ENCODE measurements at places on chromosomes 12 and 14. TPM values are rescaled to one million over a fixed set of nuclear protein-coding genes. Genes with fewer than 3 reads are reported as not detected.
A peak's percentile ranks its signal among the peaks of the same experiment; 100 is the strongest.

- peak; percentile 58 for DNase-seq
These were observed 13.5 kb downstream of the SLC38A2 start for GRCh38 chr12:46358791-46359666.

DNA sequence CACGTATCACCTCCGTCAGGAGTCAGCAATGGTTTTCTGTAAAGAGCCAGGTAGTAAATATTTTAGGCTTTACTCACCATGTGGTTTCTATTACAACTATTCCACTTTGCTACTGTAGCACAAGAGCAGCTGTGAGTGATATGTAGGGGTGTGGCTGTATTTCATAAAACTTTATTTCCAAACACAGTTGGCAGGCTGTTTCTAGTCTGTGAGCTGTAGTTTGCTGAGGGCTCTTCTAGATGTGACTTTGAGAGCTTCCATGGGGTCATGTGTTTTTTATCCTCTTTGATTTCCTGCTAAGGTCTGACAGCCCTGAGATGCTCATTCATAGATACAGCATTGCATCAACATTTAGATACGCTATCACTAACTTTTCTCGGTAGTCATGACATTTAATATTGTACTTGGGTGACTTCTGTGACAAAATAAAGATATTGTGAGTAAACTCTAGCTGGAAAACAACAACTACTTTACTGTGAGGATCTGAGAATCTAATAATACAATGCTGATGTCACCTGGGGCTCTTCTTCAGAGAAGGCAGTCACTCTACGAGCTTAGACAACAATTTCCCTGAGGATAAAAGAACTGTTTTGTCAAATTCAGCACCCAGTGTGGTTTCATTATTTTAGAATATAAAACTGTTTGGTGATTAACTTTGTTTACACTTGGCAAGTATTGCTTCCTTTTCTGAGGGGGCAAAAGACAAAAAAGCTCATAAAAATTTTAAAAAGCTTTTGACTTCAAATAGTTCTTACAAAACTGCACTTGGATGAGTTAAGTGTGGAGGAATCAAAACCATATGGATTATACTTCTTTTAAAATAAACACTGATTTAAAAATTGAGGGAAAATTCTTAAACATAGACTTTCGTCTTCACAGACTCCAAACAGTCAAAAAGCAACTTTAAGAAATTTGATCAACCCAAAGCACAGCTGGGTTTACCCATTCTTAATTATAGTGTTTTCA lies 231.2 kb upstream of the DCN start:
- peak; percentile 87 for DNase-seq

GRCh38 chr12:32201096-32201495 lies 94.4 kb downstream of the BICD1 start:
- no peak for DNase-seq

- DNase-seq = peak; percentile 78
These were observed 49.9 kb upstream of the PLEKHG3 start for GRCh38 chr14:64654246-64654900.

DNA sequence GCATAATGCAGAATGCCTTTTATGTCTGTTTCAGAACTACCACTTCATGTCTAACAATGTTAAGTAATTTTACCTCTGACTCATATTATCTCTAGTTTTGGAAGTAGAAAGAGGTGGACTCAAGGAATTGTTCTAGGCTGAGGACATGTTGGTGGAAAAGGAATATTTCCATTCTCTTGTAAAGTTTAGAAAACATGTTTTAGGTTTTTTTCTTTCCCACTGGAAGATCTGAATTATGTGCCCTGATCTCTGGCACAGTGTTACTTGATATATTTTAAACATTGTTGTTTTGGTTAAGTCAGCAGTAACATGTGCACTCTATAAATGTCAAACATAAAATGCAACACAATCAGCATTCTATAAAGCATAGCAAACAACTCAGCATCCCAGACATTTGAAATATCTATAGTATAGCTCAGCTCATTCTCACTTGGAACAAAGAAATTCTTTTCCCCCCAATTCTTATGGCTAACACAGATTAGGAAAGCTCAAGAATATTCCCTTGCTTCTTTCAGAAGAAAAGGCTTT lies 202.3 kb downstream of the STXBP6 start:
- DNase-seq = no peak

- no peak for DNase-seq
These were observed 486.2 kb downstream of the DIO2 start for GRCh38 chr14:79724934-79725717.

- DNase-seq = no peak
These were observed 83.2 kb downstream of the ALG10B start for GRCh38 chr12:38399711-38400206.

GRCh38 chr12:5864972-5865371 lies 80.1 kb downstream of the ANO2 start:
- no peak for DNase-seq

- DNase-seq = no peak
These were observed 247.9 kb downstream of the SSPN start for GRCh38 chr12:26443309-26443708.

GRCh38 chr12:116040402-116040801 lies 237.1 kb downstream of the MED13L start:
- peak; percentile 58 for DNase-seq

Gene GALC
- 15.7 TPM for total RNA-seq

Gene CD4
- not detected for total RNA-seq

Gene PPFIA2
- total RNA-seq = not detected

Gene ATG14
- 5.6 TPM for total RNA-seq

Gene CPNE6
- total RNA-seq = not detected

Gene IL22
- total RNA-seq = not detected

Gene KERA
- total RNA-seq = not detected

Gene SMIM41
- total RNA-seq = not detected

Gene FOXG1
- total RNA-seq = 16.7 TPM

Measured in M059J (cell line).